ENCODE measurements at places on chromosomes 11 and 22. TPM values are rescaled to one million over a fixed set of nuclear protein-coding genes. Genes with fewer than 3 reads are reported as not detected.

GRCh38 chr11:36333897-36334296 is 37.8 kb downstream of the PRR5L start:
- H3K27me3 ChIP-seq = no peaks in the 10 kb centered on the region
- H3K4me1 ChIP-seq = no peaks in the 10 kb centered on the region
- DNase-seq = no peak
- no peak overlapping the region for H3K27ac ChIP-seq
- no peak overlapping the region for H3K4me3 ChIP-seq

- H3K4me3 ChIP-seq = no peak overlapping the region
- H3K27me3 ChIP-seq = no peaks in the 10 kb centered on the region
- peaks cover 26% of the 10 kb centered on the region for H3K4me1 ChIP-seq
- no peaks in the 10 kb centered on the region for H3K36me3 ChIP-seq
- no peak overlapping the region for H3K27ac ChIP-seq
These were observed 3.7 kb upstream of the INPPL1 start for GRCh38 chr11:72220696-72221363.

DNA sequence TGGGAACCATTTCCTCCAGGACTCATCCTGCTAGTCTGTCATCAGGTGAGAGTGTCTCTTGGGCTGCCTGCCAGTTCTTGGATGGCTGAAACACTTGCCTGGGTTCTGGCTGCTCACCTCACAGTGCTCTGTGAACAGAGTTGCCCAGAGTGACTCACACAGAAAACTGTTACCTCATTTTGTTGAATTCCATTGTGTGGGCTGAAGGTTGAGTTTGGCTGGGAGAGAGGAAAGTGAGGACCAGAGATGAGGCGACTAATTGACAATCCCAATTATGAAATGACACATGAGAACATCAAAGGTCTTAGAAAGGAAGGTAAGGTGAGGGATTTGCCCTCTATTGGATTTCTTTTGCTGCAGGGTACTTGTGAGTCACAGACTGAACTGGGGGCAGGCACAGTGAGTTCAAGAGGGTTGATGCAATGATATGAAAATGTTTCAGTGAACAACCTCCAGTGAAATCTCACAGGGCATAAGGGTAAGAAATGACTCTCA is 20.2 kb upstream of the CALCB start:
- no peaks in the 10 kb centered on the region for H3K36me3 ChIP-seq

DNA sequence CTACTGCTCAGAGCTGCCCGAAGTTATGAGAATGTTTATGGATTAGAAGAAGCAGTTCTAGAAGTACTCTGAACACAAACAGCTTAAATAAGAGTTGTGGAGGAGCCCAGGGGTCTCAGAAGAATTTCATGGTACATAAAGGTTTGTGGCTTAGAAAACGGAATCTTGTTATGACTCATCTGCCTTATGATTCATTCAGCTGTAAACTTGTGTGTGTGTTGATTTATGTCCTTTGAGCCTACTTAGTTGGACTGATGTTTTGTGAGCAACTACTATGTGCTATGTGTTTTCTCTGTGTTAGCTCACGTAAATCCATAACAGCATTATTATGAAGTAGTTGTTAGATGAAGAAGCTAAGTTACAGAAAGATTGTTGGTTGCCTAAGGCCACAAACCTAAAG is 203.7 kb downstream of the PGR start:
- no peak overlapping the region for H3K27ac ChIP-seq
- H3K4me1 ChIP-seq = no peaks in the 10 kb centered on the region
- no peak overlapping the region for H3K4me3 ChIP-seq
- no peaks in the 10 kb centered on the region for H3K36me3 ChIP-seq

DNA sequence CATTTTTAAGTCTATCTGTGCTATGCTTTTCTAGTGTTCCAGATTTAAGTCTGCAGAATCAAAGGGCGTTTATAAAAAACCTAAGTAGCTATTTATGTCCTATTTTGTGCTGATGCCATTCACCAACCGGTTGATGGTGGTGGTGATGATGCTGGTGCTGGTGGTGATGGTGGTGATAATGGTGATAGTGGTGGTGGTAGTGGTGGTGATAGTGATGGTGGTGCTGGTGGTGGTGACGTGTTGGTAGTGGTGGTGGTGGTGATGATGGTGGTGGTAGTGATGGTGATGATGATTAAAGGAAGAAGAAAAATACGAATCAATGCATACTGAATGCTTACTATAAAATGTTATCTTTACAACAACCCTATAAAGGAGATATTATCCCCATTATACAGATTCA is 178.2 kb downstream of the OPCML start:
- no peak for DNase-seq
- H3K27me3 ChIP-seq = no peaks in the 10 kb centered on the region
- H3K36me3 ChIP-seq = no peaks in the 10 kb centered on the region
- no peak overlapping the region for H3K27ac ChIP-seq
- H3K4me3 ChIP-seq = no peak overlapping the region
- H3K4me1 ChIP-seq = no peaks in the 10 kb centered on the region

GRCh38 chr11:115761348-115761747 is 257.1 kb upstream of the CADM1 start:
- no peak overlapping the region for H3K4me3 ChIP-seq
- peaks cover 23% of the 10 kb centered on the region for H3K4me1 ChIP-seq
- peak overlapping the region; percentile 14 for H3K27ac ChIP-seq
- H3K27me3 ChIP-seq = no peaks in the 10 kb centered on the region
- no peaks in the 10 kb centered on the region for H3K36me3 ChIP-seq

- H3K27me3 ChIP-seq = no peaks in the 10 kb centered on the region
- no peaks in the 10 kb centered on the region for H3K36me3 ChIP-seq
- H3K4me3 ChIP-seq = no peak overlapping the region
- no peak overlapping the region for H3K27ac ChIP-seq
- peaks cover 11% of the 10 kb centered on the region for H3K4me1 ChIP-seq
These were observed 118.3 kb downstream of the CD44 start for GRCh38 chr11:35257281-35257680.

DNA sequence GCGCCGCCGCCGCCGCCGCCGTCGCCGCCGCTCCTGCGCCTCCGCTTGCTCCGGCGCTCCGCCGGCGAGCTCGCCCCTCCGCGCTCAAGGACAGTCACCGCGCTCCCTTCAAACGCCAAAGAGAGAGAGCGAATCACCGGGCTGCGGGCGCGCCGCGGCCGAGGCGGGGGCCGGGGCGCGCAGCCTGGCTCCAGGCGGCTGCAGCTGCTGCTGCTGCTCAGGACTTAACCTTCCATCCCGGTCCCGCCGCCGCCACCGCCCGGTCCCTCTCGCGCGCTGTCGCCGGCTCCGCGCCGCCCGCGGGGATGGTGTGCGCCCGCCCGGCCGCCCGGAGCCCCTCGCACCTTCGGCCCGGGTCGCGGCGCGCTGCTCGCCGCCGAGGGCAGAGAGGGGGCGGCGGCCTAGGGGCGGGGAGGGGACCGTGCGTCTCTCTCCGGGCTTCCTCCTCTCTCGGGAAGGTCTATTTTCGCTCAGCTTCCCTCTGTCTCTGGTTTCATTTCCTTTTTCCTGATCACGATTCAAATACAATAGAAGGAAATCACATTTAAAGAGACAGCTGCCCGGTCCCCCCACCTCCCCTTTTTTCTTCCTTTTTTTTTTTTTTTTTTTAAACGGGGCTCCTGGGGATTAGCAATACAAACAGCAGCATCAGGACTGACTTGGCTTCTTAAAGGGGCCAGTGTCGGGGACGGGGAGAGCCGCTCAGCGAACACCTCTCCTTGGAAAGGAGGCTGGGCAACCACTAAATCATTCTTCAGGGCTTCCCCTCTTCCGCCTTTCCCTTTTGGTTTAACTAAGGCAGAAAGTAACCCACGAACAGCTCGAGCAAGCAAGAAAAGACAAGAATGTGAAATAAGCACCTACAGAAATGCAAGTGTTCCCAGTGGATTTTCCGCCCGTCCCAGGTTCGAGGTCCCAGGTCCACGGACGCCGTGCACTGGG is 22.1 kb downstream of the LMO2 start:
- peaks cover 20% of the 10 kb centered on the region for H3K4me1 ChIP-seq
- no peak for DNase-seq
- no peaks in the 10 kb centered on the region for H3K36me3 ChIP-seq
- peak overlapping the region; percentile 65 for H3K4me3 ChIP-seq
- peak overlapping the region; percentile 84 for H3K27ac ChIP-seq

GRCh38 chr11:99932684-99933083 is 754.4 kb upstream of the ARHGAP42 start:
- no peak for DNase-seq
- H3K36me3 ChIP-seq = no peaks in the 10 kb centered on the region
- no peaks in the 10 kb centered on the region for H3K27me3 ChIP-seq

DNA sequence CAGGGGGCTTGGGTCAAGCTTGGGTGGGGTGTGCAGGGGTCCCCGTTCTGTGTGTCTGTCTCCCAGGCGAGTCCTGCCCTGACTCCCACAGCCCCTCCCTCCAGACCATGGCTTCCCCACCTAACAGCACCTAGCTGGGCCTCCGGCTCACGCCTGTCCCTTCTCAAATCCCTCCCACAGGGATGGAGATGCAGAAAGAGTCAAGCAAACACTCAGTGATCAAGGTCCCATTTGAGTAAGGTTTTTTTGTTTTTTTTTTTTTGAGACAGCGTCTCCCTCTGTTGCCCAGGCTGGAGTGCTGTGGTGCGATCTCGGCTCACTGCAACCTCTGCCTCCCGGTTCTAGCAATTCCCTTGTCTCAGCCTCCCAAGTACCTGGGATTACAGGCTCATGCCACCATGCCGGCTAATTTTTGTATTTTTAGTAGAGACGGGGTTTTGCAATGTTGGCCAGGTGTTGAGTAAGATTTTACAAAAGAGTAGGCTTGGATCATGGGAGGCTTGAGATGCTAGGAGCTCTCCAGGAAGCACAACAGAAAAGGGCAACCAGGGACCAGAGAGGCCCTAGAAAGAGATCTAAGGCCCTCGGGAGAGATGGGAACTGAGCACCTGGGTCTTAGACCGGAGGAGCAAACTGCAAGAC is 5.7 kb downstream of the APOBEC3D start:
- DNase-seq = no peak
- H3K27me3 ChIP-seq = no peaks in the 10 kb centered on the region
- peaks cover 8% of the 10 kb centered on the region for H3K4me1 ChIP-seq
- H3K27ac ChIP-seq = no peak overlapping the region
- H3K4me3 ChIP-seq = no peak overlapping the region
- peaks cover 7% of the 10 kb centered on the region for H3K36me3 ChIP-seq

- H3K36me3 ChIP-seq = no peaks in the 10 kb centered on the region
- H3K4me3 ChIP-seq = no peak overlapping the region
- no peak overlapping the region for H3K27ac ChIP-seq
- H3K4me1 ChIP-seq = peaks cover 36% of the 10 kb centered on the region
- H3K27me3 ChIP-seq = no peaks in the 10 kb centered on the region
These were observed 105.4 kb upstream of the PITPNB start for GRCh38 chr22:28024422-28024888.

GRCh38 chr11:45320371-45320770 is 34.2 kb upstream of the SYT13 start:
- H3K4me1 ChIP-seq = no peaks in the 10 kb centered on the region
- H3K36me3 ChIP-seq = no peaks in the 10 kb centered on the region
- H3K27me3 ChIP-seq = peaks cover 28% of the 10 kb centered on the region
- no peak overlapping the region for H3K4me3 ChIP-seq
- no peak overlapping the region for H3K27ac ChIP-seq

DNA sequence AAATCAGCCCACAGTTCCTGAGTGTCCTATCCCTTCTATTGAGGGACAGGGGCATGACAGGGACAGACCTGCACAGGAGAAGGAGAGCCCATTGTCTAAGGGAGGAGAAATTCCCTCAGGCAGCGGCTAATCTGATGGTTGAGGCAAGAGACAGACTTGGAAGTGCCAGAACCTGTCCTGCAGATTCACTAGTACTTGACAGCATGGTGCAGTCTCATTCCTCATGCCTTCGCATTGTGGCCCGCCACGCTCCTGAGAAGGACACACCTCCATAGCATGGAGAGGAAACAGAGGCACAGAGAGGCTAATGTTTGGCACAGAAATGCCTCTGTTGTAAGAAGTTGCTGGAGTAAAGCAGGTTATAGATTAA is 3.2 kb downstream of the P2RY6 start:
- H3K27me3 ChIP-seq = no peaks in the 10 kb centered on the region
- H3K4me3 ChIP-seq = no peak overlapping the region
- peak; percentile 43 for DNase-seq
- no peak overlapping the region for H3K27ac ChIP-seq

DNA sequence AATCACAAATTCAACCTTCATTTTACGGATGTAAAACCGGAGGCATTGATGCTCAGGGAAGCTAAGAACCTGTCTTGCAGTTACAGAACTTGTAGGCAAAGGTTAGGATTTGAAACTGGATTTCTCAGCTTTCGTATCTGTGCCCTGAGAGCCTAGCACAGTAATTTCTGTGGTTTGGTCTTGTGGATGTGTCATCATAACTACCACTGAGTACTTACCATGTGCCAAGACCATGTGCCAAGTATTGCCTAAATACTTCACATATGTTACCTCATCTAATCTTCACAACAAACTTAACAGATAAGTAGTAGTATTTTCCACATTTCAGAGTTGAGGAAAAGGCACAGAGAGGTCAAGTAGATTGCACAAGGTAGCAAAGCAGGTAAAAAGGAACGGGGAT is 140.7 kb downstream of the NXPE2 start:
- no peak overlapping the region for H3K4me3 ChIP-seq
- no peak for DNase-seq
- H3K27ac ChIP-seq = no peak overlapping the region
- H3K36me3 ChIP-seq = no peaks in the 10 kb centered on the region
- H3K4me1 ChIP-seq = no peaks in the 10 kb centered on the region

- H3K27me3 ChIP-seq = no peaks in the 10 kb centered on the region
- H3K36me3 ChIP-seq = no peaks in the 10 kb centered on the region
- peak overlapping the region; percentile 46 for H3K27ac ChIP-seq
These were observed 113.0 kb upstream of the MTMR2 start for GRCh38 chr11:96036863-96037262.

GRCh38 chr11:47161890-47162289 is 14.8 kb downstream of the ARFGAP2 start:
- no peak overlapping the region for H3K27ac ChIP-seq
- no peak overlapping the region for H3K4me3 ChIP-seq
- H3K4me1 ChIP-seq = peaks cover 12% of the 10 kb centered on the region
- no peak for DNase-seq
- peaks cover 57% of the 10 kb centered on the region for H3K36me3 ChIP-seq
- H3K27me3 ChIP-seq = no peaks in the 10 kb centered on the region

GRCh38 chr22:28514321-28514821 is 165.3 kb downstream of the TTC28 start:
- H3K27ac ChIP-seq = no peak overlapping the region
- no peak for DNase-seq
- H3K36me3 ChIP-seq = no peaks in the 10 kb centered on the region
- no peaks in the 10 kb centered on the region for H3K27me3 ChIP-seq

The HIC2 gene
- 4.2 TPM for total RNA-seq

The CACNA1I gene
- 0.80 TPM for total RNA-seq

The OR4D5 gene
- total RNA-seq = not detected

The ART1 gene
- not detected for total RNA-seq

The OR52B6 gene
- not detected for total RNA-seq

All from suprapubic skin (tissue), 4 donors.